ENCODE measurements at places on chromosomes 6 and 20.

- DNase-seq: no peak
These were observed 6.0 kb upstream of the SMIM28 start for GRCh38 chr6:138371720-138372119.

DNA sequence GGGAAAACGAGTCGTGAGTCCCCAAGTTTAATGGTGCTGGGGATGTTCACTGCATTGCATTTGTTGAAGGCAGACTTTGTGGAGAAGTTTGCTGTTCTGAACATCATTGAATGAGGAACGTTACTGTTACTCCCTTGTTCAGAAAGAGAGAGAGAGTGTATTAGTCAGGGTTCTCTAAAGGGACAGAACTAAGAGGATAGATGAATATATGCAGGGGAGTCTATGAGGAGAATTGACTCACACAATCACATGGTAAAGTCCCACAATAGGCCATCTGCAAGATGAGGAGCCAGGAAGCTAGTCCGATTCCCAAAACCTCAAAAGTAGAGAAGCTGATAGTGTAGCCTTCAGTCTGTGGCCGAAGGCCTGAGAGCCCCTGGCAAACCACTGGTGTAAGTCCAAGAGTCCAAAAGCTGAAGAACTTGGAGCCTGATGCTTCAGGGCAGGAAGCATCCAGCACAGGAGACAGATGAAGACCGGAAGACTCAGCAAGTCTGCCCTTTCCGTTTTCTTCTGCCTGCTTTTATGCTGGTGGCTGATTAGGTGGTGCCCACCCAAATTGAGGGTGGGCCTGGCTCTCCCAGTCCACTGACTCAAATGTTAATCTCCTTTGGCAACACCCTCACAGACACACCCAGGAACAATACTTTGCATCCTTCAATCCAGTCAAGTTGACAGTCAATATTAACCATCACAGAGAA, 223.5 kb upstream of the PCSK2 start:
- no peak for DNase-seq

- DNase-seq: no peak
These were observed 9.3 kb upstream of the TXNDC5 start for GRCh38 chr6:7919871-7920270.

DNA sequence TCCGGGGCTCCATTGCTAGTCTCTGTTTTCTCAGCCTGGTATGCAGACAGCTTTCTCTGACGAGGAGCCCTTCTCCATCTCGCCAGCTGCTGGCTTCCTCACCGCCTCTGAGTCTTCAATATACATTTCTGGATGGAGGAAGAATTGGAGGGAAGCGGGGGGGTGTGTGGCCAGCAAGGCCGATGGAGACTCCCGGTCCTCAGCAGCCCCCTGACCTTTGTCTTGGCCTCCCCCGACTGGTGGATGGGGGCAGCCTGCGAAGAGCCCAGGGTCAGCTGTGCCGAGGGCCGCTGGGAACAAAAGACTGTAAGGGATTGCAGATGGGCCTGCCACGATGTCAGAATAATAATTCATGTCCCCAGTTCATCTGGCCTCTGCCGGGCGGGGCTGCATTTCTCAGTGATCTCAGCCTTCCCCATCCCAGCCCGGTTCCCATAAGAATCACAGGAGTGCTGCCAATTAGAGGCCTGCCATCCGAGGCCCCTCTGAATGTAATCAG, 54.3 kb upstream of the STX16 start:
- DNase-seq: no peak

- DNase-seq: no peak
These were observed 43.6 kb downstream of the FGD2 start for GRCh38 chr6:37048851-37049757.

GRCh38 chr20:58649288-58650180, 1.5 kb upstream of the STX16 start:
- no peak for DNase-seq

DNA sequence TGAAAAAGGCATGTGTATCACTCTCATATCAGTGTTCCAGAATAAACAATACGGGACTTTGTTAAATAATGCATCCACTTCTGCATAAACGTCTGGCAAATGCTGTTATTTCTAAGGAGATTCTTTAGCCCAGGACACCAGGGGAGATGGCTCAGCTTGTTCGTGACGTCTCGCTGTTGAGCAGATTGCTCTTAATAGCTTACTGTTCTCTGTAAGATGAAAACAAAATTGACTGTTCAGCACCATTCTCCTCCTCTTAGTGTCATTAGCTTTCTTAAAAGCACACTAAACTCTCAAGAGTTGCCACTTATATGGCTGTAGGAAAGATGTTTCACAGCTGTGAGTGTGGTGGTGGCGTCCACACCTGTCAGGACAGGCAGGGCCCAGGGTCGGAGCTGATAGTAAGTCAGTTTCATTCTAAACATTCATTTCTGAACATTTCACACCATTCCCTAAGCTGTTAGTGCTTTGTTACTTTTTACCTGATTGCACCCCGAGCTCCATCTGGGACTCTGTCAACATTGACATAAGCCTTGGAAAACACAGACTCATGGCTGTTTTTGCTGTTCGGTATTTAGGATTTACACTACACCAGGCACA, 132.1 kb downstream of the ZDHHC14 start:
- DNase-seq: no peak

DNA sequence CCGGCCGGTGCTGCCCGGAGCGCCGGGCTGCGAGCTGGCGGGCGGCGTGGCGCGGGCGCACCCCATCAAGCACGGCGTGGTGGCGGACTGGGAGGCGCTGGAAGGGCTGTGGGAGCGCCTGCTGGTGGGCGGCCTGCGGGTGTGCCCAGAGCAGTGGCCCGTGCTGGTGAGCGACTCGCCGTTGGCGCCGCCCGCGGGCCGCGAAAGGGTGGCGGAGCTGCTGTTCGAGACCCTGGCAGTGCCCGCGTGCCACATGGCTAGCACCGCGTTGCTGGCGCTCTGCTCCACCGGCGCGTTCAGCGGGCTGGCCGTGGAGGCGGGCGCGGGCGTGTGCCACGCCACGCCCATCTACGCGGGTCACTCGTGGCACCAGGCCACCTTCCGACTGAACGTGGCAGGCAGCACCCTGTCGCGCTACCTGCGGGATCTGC, 517 bp downstream of the ACTL10 start:
- no peak for DNase-seq

- no peak for DNase-seq
These were observed 19.3 kb upstream of the RNGTT start for GRCh38 chr6:88982720-88983119.

GRCh38 chr6:126195625-126196236, 144.2 kb upstream of the CENPW start:
- no peak for DNase-seq

DNA sequence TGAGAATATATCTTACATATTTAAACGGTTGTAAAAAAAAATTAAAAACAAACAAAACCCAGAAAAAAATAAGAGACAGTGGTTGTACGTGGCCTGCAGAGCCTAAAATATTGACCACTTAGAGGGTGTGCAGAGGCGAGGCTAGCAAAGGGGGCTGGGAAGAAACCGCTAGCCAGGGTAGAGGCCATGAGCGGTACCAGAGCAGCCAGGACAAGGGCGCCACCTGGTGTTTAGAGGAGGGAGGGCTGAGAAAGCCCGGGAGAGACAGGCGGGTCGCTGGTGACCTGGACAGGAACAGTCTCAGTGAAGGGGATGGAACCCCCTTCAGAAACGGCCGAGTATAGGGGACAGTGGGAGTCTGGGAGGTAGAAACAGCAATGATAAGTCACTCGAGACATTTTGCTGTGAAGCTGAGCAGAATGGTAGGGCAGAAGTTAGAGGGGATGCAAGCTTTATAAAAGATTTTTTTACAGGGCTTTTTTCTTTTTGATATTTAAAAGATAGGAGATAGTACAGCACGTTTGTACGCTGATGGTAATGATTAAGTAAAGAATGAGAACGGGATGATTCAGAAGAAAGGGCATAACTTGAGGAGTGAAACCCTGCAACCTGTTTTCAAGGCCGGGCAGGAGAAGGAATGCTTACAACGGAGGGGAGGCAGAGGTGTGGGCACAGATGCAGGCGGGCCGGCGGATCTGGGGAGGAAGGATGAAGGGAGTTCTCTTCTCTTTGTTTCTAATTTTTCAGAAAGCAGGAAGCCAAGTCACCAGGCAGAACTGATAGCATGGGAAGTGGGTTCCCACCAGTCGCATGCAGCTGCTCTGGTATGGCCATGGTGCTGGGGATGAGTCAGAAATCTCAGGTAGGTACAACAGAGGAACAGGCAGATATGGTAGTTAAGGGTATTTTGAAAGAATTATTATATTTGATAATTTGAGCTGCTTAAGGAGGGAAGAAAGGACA, 76.2 kb downstream of the FAM229B start:
- peak; percentile 38 for DNase-seq

DNA sequence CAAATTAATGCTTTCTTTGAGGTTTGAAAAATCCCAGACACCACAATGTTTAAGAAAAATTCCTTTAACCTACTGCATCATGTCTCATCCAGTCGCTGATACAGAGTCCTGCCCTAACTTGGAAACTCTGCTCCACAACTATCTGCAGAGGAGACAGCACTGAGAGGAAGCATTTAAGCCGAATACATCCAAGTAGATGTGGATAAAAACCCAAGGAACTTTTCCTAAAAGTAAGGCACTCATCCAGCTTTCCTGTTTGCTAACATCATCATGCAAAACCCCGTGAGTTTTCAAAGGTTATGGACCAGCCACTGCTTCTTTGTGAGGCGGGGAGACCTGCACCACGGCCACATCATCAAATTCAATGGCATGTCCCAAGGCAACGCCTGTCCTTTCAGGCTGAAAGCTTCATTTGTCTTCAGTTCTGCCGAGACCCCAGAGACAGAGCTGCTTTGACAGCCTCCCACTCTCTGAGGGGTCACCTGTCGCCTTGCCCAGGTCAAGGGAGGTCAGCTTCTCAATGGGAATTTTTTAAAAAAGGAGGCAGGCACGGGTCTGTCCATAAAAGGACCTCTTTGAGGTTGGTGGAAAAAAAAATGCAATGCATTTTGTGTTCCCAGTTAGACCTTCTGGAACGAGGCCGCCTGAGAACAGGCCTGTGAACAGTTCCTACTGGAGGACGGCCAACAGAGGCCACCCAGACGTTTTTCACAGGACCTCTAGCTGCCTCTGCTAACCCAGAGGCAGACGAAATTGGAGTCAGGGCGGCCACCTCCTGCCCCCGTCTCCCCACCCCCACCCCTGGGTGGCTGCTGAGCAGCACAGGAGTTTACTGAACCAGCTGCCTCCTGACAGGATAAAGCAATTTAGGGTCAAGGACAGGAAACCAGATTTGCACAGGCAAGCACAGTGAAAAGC, 142.5 kb upstream of the HDDC2 start:
- DNase-seq: no peak

- DNase-seq: no peak
These were observed 4.3 kb downstream of the APCDD1L start for GRCh38 chr20:58510921-58511320.

DNA sequence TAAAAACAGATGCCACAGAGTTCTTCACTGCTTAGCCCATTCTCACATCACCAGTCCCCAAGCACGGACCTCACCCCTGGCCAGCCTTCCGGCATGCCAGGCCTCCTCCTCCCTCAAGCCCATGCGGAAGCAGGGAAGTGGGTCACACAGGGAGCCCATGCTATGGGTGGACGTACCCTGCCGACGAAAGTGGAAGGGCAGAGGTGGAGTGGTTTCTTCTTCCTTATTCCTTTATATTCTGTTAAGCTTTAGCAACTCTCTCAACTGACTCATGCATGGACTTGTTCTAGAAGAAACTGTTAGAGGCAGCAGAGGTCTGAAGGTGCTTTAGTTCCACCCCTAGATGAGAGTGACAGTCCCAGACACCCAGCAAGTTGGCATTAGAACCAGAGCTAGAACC, 118.6 kb downstream of the LY86 start:
- no peak for DNase-seq

- DNase-seq: no peak
These were observed 61.9 kb upstream of the HBS1L start for GRCh38 chr6:135116571-135116970.

Measured in lower leg skin (tissue), 4 donors.